ENCODE measurements at places on chromosomes 5 and 9. TPM values are rescaled to one million over a fixed set of nuclear protein-coding genes. Genes with fewer than 3 reads are reported as not detected.

The TLE1 gene
- total RNA-seq: 49.5 TPM

The MAMDC4 gene
- total RNA-seq: 6.5 TPM

The DMRT1 gene
- not detected for total RNA-seq

DNA sequence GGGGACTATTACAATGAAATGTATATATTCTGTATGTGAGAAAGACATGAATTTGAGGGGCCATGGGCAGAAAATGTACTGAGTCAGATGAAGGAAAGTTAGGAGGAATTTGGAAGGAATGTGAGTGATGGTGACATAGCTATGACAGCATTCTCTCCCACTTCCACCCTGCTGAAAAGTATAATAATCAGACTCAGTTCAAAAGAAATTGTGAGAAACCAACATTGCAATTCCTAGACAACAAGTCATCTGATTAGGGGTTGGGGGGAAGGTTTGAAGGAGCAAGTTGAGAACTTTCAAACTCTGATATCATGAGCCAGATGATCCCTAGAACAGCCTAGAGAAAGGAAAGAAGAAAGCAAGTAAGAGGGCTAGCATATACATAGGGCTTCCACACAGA is 370.6 kb downstream of the DMRTA1 start:
- no peak for DNase-seq

GRCh38 chr9:61666310-61666709 is 476.5 kb downstream of the SPATA31A7 start:
- DNase-seq: no peak

DNA sequence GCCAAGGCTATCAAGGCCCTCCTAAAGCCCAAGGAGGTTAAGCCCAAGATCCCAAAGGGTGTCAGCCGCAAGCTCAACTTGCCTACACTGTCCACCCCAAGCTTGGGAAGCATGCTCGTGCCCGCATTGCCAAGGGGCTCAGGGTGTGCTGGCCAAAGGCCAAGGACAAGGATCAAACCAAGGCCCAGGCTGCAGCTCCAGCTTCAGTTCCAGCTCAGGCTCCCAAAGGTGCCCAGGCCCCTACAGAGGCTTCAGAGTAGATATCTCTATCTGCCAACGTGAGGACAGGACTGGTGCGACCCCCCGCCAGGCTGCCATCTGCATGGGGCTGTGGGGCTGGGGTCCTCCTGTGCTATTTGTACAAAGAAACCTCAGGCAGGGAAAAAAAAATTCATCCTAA is 3.3 kb downstream of the HOMER1 start:
- no peak for DNase-seq

DNA sequence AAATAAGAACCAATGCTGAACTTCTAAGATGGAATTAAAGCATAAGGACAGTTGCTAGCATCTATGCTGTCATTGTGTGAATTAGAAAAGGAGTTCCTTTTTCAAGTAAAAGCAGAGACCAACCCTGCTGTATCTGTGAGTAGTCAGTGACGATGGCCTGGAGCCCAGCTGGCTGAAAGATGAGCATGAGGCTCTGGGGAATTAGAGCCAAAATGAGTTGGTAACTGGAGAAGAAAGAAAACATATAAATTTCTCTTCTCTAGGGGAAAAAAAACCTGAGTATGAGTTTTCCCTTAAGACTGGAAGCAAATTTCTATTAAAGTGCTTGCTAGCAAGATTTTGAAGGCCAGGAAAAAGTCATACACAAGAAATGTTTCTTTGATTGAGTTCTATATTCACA is 1.6 kb upstream of the SPZ1 start:
- no peak for DNase-seq

GRCh38 chr9:92392690-92393089 is 11.7 kb downstream of the OGN start:
- DNase-seq: no peak

GRCh38 chr9:35518981-35519679 is 29.2 kb downstream of the RUSC2 start:
- DNase-seq: peak; percentile 35

- DNase-seq: no peak
Measured at GRCh38 chr5:83740741-83741140, 20.1 kb upstream of the HAPLN1 start.

DNA sequence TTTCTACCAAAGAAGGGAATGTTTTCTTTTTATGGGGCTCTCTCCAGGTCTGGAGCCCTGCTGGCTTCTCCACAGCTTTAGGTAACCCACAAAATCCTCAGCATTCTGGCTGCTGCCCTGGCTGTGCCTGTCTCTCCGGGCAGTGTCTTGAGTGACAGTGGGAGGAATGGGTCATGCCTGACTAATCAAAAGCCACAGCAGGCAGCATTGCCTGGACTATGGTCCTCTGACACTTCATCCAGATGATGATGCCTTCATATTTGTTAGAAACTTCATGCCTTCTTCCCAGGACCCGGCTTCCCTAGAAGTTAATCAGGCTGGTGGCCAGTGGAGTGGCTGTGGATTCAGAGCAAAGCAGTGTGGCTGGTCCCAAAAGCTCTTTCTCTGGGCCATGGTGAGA is 32.2 kb upstream of the TGFBI start:
- DNase-seq: no peak

DNA sequence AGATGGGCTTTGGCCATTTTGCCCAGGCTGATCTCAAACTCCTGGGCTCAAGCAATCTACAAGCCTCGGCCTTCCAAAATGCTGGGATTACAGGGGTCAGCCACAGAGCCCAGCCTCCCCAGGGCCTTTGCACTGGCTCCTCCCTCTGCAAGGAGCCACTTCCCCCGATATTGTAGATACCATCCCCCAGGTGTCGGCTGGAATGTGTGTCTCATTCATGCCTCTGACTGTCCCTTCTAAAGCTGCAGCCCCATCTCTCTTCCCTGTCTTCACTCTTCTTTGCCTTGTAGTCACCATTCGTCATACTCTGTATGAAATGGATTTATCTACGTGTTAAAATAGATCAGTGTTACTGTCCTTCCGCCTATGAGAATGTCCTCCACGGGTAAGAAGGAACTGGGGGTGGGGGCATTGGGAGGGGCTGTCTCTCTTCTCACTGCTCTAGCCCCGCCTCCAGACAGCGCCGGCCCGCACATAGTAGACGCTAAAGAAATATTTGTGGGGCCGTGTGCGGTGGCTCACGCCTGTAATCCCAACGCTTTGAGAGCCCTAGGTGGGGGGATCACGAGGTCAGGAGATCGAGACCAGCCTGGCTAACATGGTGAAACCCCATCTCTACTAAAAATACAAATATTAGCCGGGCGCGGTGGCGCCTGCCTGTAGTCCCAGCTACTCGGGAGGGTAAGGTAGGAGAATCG is 68.5 kb downstream of the LMX1B start:
- no peak for DNase-seq

The FIBCD1 gene
- not detected for total RNA-seq

The SAXO1 gene
- not detected for total RNA-seq

DNA sequence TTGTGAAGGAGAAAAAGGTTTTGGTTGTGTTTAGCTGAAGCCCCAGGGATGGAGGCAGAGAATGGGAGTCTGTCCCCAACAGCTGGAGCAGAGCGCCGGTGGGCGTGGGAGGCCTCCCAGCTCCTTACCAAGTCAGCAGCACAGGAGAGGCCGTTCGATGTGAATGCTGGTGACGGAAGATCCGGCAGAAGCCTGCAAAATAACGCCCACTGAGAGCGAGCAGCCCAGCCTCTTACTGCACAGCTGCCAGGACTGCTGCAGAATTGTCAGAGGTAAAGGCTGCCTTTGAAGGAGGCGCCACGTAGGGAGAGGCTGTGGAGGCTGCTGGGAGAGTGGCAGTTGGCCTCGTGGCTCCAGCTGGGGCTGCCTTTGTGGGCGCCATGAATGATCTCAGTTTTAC is 26.2 kb downstream of the ANGPTL2 start:
- no peak for DNase-seq

The OSTF1 gene
- 10.4 TPM for total RNA-seq

The ZNF354C gene
- total RNA-seq: 3.6 TPM

GRCh38 chr5:174305241-174305681 is 259.8 kb downstream of the NSG2 start:
- DNase-seq: no peak

The C5orf58 gene
- total RNA-seq: not detected

GRCh38 chr5:58887721-58888409 is 305.0 kb downstream of the RAB3C start:
- no peak for DNase-seq

GRCh38 chr9:97889941-97890887 is 32.1 kb downstream of the TRMO start:
- DNase-seq: no peak

DNA sequence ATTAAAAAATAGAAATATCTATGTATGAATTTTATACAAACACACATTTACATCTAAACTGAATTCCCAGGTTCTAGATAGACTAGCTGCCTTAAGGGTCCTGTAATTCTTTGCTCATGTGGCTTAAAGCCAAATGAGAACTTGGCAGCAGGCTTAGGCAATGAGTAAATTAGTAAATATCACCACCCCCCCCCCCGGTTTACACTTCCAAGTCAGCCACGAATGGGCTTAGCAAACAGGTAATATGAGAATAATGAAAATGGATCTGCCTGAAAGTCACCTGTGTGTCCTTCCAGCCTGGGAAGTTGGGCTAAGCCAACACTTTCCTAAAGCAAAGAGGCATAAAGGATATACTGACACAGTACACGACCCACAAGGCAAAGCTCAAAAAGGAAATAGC is 108.6 kb downstream of the KLHL3 start:
- peak; percentile 62 for DNase-seq

DNA sequence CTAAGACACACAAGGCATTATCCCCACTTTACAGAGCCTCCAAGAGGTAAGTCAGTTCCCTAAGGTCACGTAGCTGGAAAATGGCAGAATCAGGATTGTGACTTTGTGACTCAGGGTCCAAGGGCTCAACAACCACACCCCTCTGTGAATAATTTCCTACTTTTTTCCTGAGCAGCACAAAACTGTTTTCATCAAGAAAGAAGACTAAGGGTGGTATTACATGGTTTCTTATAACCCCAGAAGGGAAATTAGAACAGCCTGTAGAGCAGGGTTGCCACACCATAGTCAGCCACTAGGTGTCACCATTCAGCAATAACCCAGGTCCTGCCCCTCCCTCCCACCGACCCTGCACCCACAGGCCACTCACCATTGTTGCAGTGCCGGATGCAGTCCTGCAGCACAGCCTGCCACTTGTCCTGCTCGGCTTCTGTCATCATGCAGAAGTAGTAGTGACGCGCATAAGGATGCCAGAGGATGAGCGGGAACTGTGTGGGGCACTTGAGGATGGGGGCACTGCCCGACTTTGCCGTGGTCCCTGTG is 72.1 kb downstream of the LRSAM1 start:
- no peak for DNase-seq

The VLDLR gene
- 14.8 TPM for total RNA-seq

GRCh38 chr9:137390553-137391410 is 32.2 kb downstream of the EXD3 start:
- peak; percentile 45 for DNase-seq

DNA sequence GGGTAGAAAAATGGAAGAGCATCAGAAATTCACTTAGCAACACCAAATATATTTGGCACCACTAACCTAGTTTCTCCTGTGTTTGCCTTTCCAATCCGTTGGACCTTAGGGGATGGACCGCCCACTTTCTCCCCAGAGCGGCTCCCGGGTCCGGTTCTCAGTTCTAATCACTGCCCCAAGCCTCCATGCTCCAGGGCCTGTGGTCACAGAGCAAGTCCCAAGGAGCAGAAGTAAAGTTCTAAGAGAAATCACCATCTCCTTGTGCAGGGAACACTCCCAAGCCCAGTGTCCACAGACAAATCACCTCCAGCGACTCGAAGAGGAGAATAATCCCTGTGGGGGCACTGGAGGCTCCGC is 728 bp upstream of the SLC1A1 start:
- peak; percentile 18 for DNase-seq

Data from body of pancreas (tissue), 4 donors.